ENCODE measurements at places on chromosomes 2 and 18.

DNA sequence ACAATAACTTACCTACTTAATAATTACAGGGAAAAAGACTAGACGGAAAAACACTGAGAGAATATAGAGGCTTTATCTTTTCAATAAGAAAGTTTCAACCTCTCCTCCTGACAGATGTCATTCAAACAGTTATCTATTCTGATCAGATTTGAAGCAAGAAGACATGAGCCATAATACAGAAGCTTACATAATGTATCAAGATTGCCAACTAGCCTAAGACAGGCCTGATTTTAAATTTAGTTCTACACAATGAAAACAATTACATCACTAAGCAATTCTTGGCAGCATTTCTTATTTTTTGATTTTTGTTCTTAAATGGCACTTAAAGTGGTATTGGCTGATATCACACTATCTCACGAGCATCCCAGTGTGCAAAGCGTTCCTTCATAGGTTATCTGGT is 41.6 kb downstream of the GPR155 start:
- DNase-seq = peak; percentile 10

DNA sequence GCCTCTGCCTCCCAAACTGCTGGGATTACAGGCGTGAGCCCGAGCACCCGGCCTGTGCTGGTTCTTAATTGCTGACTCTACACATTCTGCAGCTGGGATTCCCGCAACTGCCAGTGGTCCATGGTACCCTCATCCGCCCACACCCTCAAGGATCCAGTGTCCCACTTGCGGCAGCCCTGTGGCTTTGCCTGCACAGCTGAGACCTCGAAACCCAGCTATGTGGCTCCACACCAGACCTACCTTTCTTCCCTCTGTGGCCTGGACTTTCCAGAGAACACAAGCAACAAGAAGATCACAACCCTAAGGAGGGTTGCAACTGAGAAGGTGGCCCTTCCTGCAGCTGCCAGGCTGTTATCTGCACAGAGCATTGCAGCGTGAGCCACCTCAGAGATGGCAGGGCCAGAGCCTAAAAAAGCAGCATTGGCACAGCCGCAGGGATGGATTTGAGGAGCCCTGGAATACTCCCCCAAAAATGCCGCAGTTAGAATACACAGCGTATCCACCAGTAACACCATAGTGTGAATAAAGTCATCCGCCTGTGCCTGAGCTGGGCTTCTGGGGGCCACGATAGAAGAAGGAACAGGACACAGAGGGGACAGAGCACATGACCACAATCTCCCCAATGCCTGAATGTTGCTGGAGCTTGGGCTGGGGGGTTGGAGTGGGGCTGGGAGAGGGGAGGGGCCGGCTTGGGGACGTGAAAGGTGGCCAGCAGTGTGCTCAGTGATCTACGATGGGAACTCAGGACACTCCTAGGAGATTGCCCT is 1.9 kb downstream of the GPR55 start:
- DNase-seq = no peak

DNA sequence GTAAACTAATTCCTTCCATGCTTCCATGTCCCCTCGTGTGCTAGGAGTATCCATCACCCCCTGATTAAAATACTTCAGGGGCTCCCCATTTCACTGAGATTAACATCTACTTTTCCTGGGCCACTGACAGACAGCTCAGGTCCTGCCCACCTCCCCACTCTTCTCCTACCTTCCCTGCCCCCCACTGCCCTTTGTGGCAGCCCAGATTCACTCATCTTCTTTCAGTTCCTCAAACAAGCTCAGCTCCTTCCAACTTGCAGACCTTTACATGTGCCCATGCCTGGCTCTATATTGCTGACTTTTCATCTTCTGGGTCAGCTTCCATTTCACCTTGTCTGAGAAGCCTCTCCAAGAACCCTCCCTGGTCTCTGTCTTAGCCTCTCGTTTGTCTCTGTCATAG is 12.0 kb downstream of the RUFY4 start:
- DNase-seq = no peak

GRCh38 chr2:120622159-120622869 is 113.4 kb upstream of the GLI2 start:
- no peak for DNase-seq

GRCh38 chr18:58136879-58137278 is 92.9 kb downstream of the NEDD4L start:
- DNase-seq = no peak

- DNase-seq = no peak
Observed at GRCh38 chr2:64230540-64230939, 86.3 kb upstream of the PELI1 start.

DNA sequence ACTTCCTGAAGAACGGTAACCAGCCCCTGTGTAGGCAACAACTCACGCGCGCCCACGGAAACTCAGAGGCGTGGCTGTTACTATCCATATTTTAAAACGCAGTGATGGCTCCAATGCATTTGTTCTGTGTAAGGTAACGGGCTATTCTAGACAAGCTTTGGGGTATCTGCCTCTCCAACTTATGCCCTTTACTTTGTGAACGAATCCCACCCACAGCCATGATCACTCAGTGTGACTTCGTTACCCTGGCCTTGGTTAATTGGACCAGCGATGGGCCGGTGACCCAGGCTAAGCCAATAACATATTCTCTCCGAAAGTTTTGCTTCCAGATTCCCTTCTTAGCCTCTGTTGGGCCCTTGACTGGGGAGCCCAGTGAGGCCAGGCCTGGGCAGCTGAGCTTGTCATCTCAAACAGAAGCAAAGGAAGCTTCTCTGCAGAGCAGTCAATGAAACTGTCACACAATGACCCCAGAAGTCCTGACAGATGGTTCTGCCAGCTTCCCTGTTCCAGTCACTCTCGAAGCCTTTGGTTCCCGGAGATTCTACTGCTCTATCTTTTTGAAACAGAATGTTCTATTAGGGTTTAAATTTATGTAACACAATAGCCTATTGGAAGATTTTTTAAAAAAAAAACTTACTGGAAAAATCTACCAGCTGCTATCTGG is 30.7 kb upstream of the ROCK2 start:
- peak; percentile 30 for DNase-seq

DNA sequence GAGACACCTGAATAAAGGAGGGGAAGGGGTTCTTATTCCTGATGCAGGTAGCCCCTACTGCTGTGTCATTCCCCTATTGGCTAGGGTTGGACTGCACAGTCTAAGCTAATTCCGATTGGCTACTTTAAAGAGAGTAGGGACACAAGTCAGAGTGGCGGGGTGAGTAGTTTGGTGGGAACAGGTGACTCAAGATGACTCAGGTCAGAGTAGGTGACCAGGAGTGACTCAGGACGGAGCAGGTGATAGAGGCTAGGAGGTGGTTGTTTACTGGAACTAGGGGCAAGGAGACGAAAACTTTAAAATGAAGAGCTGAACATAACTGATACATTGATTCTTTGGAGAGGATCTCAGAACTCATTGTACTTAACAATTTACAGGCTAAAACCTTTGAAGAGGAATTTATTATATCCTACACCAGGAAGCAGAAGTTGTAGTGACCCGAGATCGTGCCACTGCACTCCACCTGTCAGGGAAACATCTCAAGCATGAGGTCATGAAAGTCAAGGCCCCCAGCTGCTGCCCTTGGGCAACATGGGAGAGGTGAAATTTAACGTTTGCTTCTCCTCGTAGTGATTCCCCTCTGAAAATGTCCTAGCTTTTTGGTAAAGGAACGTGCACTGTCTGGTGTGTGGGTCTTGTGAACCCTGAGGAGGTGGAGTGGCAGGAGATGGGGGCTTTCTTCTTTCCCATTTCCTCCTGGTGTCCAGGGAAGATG is 4.5 kb upstream of the CYP27A1 start:
- no peak for DNase-seq

GRCh38 chr2:157420771-157421323 is 23.0 kb downstream of the CYTIP start:
- DNase-seq = no peak

GRCh38 chr2:67085146-67085545 is 312.0 kb upstream of the ETAA1 start:
- DNase-seq = peak; percentile 7

DNA sequence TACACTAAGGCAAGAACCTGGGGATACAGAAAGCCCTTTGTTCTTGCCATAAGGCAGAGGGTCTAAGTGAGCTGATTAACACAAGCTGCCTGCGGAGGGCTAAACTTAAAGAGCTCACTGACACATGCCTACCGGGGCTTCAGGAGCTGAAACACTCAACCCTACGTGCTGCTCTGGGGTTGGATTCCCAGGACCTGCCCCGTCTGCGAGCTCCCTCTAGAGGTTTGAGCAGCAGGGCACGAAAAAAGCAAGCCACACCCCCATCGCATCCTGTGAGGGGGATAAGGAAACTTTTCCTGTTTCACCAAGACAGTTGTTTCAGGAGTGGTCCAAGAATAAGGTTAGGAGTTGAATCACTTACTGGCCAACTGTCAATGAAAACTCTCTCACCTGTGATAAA is 562.1 kb downstream of the TMX3 start:
- DNase-seq = no peak

GRCh38 chr2:216583147-216583546 is 50.1 kb upstream of the IGFBP2 start:
- no peak for DNase-seq

DNA sequence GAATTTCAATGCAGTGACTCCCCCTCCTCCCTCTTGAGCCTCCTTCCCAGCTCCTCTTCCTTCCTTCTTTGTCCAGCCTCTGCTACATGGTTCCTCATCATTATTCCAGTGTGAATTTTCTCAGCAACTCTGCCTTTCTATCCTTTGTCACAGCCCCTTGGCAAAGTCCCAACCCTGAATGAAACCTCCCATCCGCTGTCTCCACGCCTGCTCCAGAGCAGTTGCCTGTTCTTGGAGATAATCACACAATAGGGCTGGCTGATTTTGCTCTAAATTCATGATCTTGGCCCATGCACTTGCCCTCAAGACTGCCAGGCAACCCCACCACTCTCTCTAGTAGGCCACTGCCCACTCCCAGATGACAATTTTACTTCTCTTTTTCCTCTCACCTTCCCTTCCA is 61.4 kb downstream of the BCL2L11 start:
- no peak for DNase-seq

DNA sequence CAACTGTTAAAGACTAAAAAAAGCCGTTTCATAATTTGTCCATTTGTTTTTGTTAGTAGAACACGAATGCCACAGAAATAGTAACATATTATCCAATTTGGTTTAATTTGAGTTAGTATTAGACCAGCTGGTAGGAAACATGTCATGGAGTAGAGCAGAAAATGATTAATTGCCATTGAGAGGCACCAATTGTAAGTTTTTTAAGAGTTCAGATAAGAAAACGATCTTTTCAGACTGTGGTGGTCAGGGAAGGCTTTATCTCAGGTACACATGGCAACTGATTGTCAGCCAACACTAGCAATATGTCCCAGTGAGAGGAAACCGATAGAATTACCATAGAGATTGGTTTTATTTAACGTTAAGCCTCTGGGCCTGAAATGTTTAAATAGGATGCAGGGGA is 438.2 kb upstream of the MAP2 start:
- no peak for DNase-seq

- DNase-seq = no peak
Observed at GRCh38 chr2:24021122-24021998, 11.5 kb downstream of the MFSD2B start.

GRCh38 chr2:71646028-71646427 is 192.7 kb downstream of the DYSF start:
- DNase-seq = no peak

DNA sequence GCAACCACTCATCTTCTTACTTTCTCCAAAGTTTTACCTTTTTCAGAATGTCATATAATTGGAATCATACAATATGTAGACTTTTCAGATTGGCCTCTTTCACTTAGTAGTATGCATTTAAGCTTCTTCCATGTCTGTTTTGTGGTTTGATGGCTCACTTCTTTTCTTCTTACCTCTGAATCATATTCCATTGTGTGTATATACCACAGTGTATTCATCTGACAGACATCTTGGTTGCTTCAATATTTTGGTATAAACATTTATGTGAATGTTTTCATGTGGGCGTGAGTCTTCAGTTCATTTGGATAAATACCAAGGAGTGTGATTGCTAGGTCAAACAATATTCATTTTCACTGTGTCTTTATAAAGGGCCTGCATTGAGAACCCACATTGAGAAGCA is 136.1 kb upstream of the NOSTRIN start:
- no peak for DNase-seq

DNA sequence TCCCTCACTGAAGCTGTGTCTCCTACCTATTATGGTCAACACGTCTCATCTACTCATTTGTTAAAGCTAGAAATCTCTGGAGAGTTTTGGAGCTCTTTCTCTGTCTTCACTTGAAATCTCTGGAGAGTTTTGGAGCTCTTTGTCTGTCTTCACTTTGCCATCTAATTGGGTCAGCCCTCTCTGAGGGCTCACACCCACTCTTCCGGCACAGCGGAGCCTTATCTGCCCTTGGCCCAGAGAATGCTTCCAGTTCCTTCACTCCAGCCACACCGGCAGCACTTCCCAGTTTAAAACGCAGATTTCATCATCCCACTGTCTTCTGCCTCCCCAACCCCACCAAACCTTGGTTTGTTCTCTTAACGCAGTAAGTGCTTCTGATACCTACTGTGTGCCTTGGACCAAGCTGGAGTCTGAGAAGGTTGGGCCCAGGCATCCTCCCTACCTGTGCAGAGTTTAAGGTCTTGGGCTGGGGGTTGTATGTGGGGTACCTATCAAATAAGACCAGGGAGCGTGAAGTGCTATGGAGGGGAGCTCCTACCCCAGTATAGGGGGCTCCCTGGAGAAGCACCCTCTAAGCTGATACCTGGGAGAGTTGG is 5.0 kb downstream of the HPCAL1 start:
- DNase-seq = no peak

- peak; percentile 12 for DNase-seq
Observed at GRCh38 chr2:97267411-97268074, 154.6 kb downstream of the ANKRD36 start.

GRCh38 chr2:237961637-237962036 is 5.2 kb upstream of the UBE2F start:
- no peak for DNase-seq

- no peak for DNase-seq
Observed at GRCh38 chr2:97354576-97354975, 235.1 kb downstream of the ANKRD36B start.

GRCh38 chr2:26493566-26493965 is 15.6 kb upstream of the OTOF start:
- DNase-seq = no peak

- no peak for DNase-seq
Observed at GRCh38 chr2:2127467-2127866, 203.6 kb downstream of the MYT1L start.

- no peak for DNase-seq
Observed at GRCh38 chr2:241108271-241109209, 6.5 kb upstream of the MTERF4 start.

DNA sequence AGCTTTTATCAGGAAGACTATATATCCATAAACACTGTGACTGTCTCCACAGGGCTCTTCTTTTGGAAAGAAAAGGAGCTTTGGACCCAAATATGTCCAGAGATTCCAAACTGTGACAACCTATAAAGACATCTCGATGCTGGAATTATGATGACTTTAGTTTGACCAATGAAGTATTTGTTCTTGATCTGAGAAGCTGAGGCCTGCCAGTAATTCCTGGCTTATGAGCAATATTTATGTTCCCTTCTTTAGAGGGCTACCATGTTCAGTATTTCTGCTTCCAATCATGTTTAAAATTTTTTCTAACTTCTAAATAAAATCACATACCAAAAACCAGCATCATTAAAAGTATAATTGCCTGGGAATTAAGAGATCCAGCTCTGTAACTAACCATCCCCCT is 41.1 kb downstream of the FEZ2 start:
- DNase-seq = no peak

GRCh38 chr2:7288484-7288883 is 371.3 kb downstream of the RNF144A start:
- DNase-seq = no peak

- DNase-seq = no peak
Observed at GRCh38 chr2:24231461-24231881, 56.6 kb downstream of the FAM228A start.

- DNase-seq = no peak
Observed at GRCh38 chr2:115574667-115575066, 1132.2 kb downstream of the DPP10 start.

Measured in lung (tissue), 17 donors.